Activated CD4-positive, alpha-beta T cell treated with anti-CD3 and anti-CD28 coated beads, Interleukin-2, amount 50 U/mL, for 24 hours (primary cell): ENCODE measurements at places on chromosomes 12 and 14.

- no peak for DNase-seq
These were observed 493.1 kb upstream of the CCDC196 start for GRCh38 chr14:65993103-65993502.

- no peak for DNase-seq
These were observed 269.9 kb upstream of the PLEKHG7 start for GRCh38 chr12:92432724-92433441.

DNA sequence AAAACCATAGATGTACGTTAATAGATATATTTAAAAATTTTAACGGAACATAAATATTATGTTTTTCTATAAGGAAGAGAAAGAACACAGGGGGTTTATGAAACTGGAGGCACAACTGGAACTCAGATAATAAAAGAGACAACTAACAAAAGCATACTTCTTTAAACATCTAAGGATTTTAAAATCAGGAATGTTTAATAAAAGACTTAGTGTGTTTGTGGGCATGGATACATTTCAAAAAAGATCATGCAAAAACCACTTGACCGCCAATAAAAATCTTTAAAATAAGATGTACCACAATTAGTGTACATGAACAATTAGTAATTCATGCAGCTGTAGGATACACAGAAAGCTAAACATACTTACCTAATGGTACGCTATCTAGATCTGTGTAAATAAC is 113.0 kb downstream of the KIF21A start:
- DNase-seq = no peak

DNA sequence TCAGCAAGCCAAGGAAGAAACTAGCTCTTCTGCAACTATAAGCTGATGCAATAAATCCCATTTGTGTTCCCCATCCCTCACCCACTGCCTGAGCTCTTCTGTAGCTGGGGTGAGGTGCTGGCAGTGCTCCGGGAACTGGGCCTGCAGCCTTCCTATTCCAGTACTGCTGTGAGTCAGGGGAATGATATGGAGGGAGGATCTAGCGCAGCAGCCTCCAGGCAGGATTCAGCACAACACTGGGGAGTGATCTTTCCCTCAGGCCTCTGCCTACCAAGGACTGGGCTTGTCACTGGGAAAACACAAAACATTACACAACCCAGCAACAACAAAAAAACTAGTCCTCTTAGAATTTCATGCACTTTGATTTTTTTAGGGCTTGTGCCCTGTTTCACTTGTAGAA is 58.7 kb downstream of the ST8SIA1 start:
- DNase-seq = no peak

DNA sequence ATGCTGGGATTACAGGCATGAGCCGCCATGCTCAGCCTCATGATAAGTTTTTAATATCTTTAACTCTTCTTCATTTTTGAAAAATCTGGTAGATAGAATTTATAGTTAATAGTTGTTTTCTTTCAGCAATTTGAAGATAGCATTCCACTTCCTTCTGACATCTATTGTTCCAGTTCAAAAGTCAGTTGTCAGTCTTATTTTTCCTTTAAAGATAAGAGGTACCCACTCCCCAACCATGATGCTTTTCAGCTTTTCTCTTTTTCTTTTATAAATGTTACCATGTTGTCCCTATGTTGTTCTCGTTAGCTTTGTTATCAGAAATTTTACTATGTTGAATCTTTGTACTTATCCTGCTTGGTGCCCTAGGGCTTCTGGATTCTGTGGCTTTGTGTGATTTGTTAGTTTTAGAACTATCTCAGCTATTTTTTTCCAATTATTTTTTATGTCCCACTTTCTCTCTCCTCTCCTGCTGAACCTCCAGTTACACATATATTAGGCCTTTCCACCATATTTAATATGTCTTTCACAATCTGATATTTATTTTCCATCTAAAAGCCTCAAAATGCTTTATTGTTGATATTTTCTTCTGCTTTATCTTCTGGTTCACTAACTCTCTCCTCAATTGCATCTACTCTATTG is 181.6 kb upstream of the FOXN3 start:
- DNase-seq = no peak

DNA sequence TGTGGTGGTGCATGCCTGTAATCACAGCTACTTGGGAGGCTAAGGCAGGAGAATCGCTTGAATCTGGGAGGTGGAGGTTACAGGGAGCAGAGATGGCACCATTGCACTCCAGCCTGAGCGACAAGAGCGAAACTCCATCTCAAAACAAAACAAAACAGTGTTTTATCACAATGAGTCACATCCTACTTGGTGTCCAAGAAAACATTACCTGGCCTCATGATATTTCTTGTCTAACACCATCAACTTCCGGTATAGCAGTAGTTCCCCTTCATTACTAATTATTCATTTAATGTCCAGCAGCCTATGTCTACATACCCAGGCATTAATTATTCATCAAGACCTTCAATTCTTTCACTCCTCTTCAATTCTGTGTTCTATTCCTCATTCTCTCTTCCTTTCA is 115.5 kb downstream of the CCDC59 start:
- no peak for DNase-seq
